ENCODE measurements at places on chromosomes 16 and 17.

DNA sequence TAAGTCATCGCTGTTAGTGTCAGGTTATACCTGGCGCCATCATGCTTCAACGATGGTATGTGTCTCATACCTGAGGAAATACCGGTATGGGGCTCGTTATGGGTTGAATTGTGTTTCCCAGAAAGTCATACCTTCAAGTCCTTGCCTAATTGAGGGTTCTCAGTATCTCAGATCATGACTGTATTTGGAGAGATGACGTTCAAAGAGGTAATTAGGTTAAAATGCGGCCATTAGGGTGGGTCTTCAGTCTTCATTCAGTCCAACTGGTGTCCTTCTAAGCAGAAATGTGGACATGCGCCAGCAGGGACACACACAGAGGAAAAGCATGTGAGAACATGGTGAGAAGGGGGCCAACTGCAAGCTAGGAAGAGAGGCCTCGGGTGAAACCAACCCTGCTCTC, 37.5 kb upstream of the XYLT1 start:
- no peak for DNase-seq

GRCh38 chr16:78284326-78284725, 184.9 kb downstream of the WWOX start:
- no peak for DNase-seq

DNA sequence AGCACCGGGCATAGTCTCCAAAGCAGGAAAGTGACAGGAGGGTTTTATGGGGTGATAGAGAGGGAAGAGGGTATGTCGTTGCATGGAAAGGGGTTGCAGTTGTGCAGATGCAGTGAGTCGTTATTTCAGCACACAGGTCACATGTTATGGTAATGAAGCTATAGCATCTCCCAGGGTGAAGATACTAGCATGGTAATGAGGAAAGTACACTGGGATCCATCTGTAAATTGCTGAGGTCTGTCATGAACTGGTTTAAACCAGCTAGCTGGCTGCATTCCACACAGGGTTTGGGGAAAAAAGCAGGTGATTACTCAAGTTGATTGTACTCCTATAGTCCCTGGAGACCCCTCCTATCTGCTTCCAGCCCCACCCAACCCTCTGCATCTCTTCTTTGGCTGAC, 11.7 kb downstream of the COX11 start:
- DNase-seq: no peak

- no peak for DNase-seq
Measured at GRCh38 chr16:80599466-80599865, 58.7 kb downstream of the DYNLRB2 start.

GRCh38 chr17:56648806-56649205, 55.3 kb downstream of the NOG start:
- no peak for DNase-seq

- no peak for DNase-seq
Measured at GRCh38 chr16:8893976-8894690, 12.0 kb downstream of the LITAFD start.

All from stimulated activated CD4-positive, alpha-beta T cell treated with anti-CD3 and anti-CD28 coated beads, Interleukin-1b, Interleukin-23, amount 100 ng/mL, for 1 hour (primary cell).